ENCODE measurements at places on chromosomes 3 and 15.

DNA sequence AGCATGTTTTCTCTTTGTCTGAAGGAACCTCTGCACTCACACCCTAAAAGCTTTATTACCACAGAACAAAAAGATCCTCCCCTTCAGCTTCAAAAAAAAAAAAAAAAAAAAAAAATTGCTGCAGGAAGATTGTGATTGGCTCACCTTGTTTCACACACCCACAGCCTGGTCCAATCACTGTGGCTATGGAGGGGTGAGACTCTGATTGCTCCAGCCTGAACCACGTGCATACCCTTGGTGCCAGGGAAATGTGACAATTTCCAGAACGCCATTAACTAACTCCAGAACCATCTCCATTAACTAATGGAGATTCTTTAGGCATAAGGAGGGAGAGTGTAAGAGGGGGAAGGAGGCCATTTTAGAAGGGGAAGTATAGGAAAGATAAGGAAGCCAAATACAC lies 106.5 kb upstream of the CRBN start:
- DNase-seq: no peak

GRCh38 chr3:73491287-73491662 lies 133.5 kb downstream of the PDZRN3 start:
- DNase-seq: no peak

GRCh38 chr15:60507596-60508424 lies 28.9 kb upstream of the ICE2 start:
- no peak for DNase-seq

- peak; percentile 32 for DNase-seq
These were observed 34.4 kb downstream of the TARS3 start for GRCh38 chr15:101689901-101690300.

DNA sequence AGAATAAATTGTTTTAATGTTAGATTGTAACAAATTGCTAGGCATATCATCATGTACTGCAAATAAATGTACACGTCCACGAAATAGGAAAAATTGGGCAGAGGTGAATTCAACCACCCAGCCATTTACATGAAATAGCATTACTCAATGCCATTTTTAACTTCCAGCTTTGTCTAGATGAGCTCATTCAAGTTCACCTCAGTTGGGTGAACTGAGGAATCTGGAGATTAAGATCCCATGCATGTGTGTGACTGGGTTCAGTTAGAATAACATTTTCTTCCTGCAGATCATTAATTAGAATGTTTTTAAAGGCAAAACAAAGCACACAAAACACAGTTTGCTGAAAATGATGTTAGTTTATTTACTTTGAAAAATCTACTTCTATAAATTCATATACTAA lies 767.8 kb upstream of the GOLIM4 start:
- DNase-seq: no peak

DNA sequence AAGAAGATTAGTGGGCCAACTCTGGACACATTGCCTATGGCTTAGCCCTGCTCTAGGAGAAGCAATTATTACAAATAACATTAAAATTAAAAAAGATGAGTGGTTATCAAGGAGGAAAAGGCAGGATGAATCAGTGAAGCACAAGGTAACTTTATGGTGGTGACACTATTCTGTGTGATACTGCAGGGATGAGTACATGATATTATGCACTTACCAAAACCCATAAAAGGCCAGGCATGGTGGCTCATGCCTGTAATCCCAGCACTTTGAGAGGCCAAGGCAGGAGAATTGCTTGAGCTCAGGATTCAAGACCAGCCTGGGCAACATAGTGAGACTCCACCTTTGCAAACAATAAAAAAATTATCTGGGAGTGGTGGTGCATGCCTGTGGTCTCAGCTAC lies 344.3 kb upstream of the CDIN1 start:
- DNase-seq: no peak

Measured in foreskin keratinocyte (primary cell).